ENCODE measurements at places on chromosomes 2 and 18.

DNA sequence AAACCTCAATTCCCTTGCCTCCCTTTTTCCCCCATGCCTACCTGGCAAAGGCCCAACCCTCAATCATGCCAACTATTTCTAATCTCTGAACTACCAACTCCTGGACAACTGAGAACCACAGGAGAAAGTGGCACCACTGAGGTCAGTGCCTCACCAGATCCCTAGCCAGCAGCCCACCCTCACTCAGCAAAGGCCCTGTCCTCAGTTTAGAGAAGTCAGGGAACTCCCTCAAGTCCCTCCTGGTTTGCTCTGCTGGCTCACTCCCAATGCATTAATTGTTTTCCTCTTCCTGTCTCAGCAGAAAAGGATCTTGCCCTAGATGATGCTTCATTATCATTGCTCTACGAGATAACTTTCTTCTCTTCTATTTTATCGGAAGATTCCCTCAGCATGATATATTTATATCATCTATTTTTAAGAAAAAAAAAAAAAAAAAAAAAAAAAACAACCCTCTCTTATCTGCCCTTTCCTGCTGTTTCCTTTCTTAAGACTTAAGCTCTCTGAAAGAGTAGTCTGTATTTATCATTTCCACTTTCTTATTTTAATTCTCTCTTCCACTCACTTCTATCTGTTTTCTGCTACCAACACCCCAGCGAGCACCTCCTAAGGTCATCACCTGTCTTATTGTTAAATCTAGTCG lies 22.7 kb upstream of the ZBTB14 start:
- no peak for DNase-seq

GRCh38 chr2:33552758-33553461 lies 46.2 kb downstream of the FAM98A start:
- no peak for DNase-seq

DNA sequence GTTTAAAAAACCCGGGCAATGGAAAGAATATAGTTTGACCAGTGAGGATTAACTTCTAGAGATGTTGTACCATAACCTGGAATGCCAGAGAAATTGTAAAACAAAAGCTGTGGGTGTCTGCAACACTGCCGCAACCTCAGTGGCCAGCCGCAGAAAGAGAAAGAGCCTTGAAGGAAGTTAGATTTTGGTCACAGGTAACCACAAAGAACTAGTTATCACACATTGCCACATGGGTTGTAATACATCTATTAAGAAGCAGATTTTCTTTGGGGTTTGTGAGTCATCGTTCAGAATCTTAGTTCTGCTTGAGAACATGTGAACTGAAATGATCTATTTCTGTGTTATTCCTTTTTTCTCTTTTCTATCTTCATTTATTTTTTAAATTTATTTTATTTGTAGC lies 222.9 kb upstream of the AGAP1 start:
- no peak for DNase-seq

GRCh38 chr2:152189622-152190495 lies 14.3 kb upstream of the STAM2 start:
- peak; percentile 18 for DNase-seq

- DNase-seq = no peak
These were observed 13.3 kb downstream of the NEU4 start for GRCh38 chr2:241822264-241822623.

DNA sequence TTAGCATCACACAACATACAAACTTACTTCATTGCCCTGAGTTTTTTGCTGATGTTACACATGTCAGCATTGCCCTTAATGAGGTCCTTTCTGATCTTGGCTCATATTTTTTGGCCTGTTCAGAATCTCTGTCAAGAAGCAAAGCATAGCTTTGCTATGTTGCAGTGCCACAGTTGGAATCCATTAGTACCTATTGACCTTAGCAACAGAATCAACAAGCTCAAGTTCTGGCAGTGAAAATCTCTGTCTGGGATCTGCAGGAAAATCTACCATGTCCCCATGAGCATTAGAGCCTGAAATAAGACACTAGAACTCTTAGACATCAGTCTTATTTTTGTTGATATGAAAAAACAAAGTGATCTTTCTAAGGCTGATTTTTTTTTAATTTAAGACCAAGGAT lies 105.6 kb upstream of the FHL2 start:
- no peak for DNase-seq

GRCh38 chr2:2270808-2271415 lies 60.2 kb downstream of the MYT1L start:
- DNase-seq = no peak

GRCh38 chr2:237280229-237280628 lies 133.7 kb downstream of the COL6A3 start:
- peak; percentile 87 for DNase-seq

DNA sequence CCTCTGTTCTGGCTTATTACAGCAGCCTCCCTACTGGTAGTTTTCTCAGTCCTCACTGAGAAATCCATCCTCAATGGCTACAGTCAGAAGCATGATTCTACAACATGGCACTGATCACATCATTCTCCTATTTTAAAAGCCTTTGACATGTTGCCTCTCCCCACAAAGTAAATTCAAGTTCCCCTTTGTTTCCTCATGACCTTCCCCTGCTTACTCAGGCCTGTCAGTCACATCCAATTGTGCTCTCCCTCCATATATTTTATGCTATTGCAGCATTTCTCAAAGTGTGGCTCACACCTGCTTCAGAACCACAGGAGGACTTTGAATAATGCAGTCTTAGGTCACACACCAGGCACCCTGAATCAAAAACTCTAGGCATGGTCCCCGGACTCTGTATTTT lies 124.6 kb downstream of the SPOPL start:
- no peak for DNase-seq

DNA sequence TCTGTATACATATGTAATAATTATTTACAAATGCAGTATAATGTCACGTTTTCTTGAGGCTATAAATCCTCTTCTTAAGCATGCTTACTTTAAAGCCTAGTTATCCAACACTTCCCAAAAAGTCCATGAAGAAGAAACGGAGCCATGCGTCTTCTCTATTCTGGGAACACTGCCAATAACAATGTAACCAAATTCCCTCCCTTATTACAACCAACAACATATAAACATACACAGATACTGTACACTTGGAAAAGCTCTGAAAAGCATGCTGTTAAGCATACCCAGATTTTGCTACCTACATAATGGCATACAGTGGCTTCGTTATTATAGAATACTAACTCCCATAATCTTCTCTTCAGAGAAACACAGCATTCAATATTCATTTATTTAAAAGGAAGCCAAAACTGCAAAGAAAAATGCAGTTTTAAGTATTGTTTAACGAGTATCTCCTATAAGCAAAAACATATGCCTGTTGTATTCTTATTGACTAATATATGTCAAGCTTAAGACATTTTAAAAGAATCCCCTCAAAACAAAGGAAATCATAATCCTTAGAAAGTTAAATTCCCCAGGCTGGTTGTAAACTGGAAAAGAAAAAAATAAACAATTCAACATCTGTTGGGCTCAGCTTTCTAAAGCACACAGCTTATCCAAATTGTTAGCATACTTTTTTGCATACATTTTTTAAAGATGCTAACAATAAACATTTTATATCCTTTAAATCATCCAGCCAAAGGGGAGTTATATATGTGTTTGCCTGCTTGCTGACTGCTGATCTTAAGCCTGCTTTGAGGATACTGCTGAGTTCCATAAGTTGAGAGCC lies 83.4 kb downstream of the SLC25A12 start:
- no peak for DNase-seq

- DNase-seq = no peak
These were observed 81.5 kb downstream of the EPHA4 start for GRCh38 chr2:221490506-221491060.

GRCh38 chr18:56926734-56927133 lies 220.2 kb upstream of the BOD1L2 start:
- no peak for DNase-seq

DNA sequence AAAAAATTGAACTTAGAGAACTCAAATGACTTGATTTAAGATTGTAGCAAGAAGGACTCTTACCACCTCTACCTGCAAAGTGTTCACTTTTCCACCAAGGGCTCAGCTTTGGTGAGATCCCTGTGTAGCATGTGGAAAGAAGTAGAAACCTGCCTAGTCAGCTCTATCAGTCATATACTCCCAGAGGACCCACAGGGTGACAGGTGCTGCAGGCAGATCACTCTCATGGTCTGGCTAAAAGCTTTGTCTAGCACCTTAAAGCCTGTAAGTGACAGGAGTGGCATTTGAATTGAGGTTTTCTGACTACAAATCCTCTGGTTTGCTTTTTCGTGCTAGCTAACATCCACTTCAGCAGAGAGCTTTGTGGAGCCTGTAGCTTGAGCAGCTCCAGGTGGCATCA lies 18.7 kb upstream of the NEMP2 start:
- no peak for DNase-seq

DNA sequence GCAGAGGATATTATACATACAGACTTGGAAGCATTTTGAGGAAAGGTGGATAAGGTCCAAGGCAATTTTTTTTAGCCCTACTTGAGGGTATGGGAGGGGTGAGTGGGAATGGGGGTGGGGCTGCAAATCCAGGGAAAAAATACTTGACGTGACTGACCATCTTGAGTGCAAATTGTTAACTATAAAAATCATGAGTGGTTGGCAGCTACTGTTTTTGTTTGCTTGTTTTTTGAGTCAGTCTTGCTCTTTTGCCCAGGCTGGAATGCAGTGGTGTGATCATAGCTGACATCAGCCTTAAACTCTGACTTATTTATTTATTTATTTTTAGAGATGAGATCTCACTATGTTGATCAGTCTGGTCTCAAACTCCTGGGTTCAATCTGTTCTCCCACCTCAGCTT lies 458.8 kb downstream of the PIK3C3 start:
- DNase-seq = no peak

GRCh38 chr18:36633961-36634412 lies 194.8 kb downstream of the TPGS2 start:
- DNase-seq = no peak

DNA sequence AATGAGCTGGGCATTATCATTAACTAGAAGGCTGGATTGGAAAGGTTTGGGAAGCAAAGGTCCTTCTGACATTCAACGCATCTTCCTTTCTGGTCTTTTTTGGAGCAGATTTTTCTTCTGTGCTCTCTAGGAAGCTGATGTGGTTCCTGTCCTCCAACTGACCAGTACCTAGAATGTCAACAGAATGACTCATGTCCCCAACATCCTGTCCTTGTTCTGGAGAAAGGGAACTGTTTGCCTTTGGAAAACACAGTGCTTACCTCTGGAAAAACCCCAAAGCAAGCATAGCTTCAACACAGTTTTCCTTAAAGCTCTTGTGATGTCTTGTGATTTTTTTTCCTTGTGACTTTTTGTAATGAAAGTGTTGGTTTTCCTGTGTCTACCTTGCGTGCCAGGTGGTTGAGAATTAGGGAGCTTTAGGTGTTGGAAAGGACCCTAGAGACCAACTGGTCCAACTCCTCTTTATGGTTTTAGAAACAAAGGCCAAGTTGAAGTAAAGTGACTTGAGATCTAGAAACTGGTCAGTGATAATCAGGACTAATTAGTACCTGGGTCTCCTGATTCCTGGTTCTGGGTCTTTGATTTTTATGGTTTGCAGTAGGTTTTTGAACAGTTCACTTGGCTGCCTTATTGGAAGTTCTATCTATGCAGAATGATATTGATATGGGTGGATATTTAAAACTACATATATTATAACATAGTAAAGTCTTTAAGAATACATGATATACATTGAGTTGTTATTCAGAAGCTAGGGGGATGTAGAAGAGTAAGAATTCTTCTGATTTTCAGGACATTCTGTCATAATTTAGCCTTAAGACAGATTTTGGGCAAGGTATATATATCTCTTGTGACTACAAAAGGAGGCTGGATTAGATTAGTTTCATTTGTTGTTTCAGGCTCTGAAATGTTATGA lies 70.5 kb downstream of the FMNL2 start:
- no peak for DNase-seq

- peak; percentile 8 for DNase-seq
These were observed 345.1 kb downstream of the DYSF start for GRCh38 chr2:71798266-71799012.

- DNase-seq = no peak
These were observed 338.0 kb downstream of the DCC start for GRCh38 chr18:52678034-52678433.

- DNase-seq = no peak
These were observed 147.2 kb upstream of the HNMT start for GRCh38 chr2:137817058-137817457.

GRCh38 chr2:17104454-17104853 lies 413.8 kb downstream of the RAD51AP2 start:
- no peak for DNase-seq

GRCh38 chr2:67840460-67841068 lies 222.2 kb downstream of the C1D start:
- peak; percentile 46 for DNase-seq

- DNase-seq = no peak
These were observed 77.3 kb downstream of the FIGN start for GRCh38 chr2:163658556-163658955.
